Activated T-cell treated with anti-CD3 and anti-CD28 coated beads, Interleukin-2, amount 50 U/mL, for 4 hours (primary cell): ENCODE measurements at places on chromosomes 16 and 17. TPM values are rescaled to one million over a fixed set of nuclear protein-coding genes. Genes with fewer than 3 reads are reported as not detected.

DNA sequence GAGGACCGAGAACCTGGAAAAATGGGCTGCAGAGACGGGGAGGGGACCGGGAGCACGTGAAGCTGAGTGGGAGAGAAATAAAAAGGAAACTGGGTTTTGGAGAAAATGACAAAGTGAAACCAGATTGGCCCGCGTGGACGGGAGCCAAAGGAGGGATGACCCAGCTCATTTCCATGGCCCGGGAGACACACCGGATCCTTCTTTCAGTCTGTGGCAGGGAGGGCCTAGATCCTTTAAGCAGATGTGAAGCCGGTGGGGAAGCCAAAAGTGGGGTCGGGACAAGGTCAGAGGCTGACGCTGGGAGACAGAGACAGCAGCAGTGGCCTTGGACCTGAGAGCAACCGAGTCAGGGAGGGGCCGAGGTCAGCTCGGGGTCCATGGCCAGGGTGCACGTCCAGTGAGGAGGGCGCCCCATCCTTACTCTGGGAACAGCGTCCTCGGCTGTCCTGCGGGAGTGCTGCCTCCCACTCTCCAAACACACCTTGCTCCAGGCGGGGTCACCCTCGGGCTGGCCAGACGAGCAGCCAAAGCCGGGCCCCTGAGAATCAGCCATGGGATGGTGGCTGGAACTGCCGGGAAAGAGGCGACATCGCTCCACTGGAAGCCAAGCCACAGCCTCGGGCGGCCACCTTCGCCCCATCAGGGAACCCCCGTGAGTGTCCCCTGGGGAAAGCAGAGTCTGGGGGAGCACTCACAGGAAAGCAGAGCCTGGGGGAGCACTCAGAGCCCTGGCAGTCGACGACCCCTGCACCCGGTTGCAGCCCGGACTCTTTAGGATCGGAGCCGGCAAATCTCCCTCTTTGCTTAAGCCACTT lies 17.3 kb downstream of the CA5A start:
- no peak for DNase-seq

DNA sequence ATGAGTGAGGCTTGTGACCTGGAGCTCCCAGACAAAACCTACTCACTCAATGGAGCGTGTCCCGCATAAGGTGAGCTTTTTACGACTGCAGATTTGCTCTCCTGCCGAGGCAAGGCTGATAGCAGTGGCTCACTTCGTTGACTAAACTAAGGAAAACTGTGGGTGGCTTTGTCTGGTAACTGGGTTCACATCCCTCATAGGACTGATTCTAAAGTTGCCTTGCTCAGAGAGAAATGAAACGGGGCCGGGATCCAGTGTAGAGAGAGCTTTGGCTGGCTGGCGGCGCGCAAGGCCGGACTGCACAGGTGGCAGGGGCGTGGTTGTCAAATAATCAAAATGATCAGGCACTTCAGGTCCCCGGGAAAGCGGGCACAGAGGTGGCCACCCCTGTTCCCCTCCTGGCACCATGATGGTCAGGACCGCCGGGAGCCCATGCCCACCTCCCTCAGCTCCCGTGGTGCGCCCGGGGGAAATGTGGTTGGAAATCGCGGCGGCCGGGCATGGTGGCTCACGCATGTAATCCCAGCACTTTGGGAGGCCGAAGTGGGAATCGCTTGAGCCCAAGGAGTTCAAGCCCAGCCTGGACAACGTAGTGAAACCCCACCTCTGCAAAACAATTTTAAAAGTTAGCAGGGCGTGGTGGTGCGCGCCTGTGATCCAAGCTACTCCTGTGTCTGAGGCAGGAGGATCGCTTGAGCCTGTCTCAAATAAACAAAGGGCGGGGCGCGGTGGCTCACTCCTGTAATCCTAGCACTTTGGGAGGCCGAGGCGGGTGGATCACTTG lies 26.6 kb upstream of the OR1F1 start:
- no peak for DNase-seq

GRCh38 chr17:78408476-78409050 lies 30.1 kb downstream of the PGS1 start:
- DNase-seq: no peak

DNA sequence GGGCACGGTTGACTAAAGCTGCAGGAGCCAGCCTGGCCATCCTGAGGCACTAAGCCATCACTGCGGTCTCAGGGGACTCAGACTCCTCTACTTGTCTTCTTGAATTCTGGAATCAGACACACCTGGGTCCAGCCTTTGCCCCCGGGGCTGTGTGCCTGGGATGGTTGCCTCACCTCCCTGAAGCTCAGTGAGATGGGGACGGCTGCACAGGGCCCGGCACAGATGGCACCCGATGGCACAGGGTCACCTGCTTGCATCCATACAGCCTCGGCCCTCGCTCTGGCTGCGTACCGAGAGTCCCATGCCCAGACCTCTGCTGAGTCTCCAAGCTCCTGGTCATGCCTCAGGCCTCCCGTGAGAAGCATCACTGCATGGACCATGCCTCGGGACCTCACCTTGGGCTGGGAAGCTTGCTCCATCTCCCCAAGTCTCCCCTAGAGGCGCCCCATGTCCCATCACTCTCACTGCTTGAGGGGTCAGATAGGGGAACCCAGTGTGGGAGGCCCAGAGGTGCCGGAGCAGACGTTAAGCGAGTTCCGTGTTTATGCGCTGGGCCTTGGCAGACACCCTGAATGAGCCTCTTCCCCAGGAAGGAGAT lies 316.3 kb downstream of the SEC14L1 start:
- DNase-seq: no peak

DNA sequence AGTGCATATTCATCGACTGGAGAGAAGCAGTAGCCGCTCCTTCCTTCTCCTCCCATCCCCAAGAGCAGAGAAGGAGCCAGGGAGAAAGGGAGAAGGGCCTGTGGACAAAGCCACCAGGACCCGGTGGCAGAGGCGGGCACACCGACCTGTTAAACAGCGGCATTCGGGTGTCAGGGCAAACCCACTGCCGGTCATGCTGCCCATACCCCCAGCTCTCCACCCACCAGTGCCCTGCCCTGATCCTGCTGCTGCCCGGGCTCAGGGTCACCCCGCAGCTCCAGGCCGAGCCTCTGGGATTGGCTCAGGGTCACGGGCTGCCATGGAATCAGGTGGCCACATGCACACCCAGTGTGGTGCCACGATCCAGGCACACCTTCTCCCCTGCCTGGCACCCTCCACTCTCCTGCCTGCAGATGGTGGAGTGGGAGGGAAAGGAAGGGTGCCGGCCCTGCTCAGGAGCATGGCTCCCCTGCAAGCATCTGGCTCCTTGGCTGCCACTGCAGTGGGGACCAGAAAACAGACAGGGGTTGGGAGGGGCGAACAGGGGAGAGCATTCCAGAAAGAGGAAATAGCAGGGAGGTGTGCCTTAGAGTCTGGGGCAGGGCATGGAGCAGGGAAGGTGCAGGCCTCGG lies 18.3 kb upstream of the RASD1 start:
- DNase-seq: no peak

GRCh38 chr17:73356561-73357170 lies 44.9 kb upstream of the CDC42EP4 start:
- no peak for DNase-seq

GRCh38 chr17:59746849-59747445 lies 39.5 kb downstream of the VMP1 start:
- DNase-seq: no peak

GRCh38 chr17:3865176-3865575 lies 19.1 kb upstream of the NCBP3 start:
- DNase-seq: no peak

DNA sequence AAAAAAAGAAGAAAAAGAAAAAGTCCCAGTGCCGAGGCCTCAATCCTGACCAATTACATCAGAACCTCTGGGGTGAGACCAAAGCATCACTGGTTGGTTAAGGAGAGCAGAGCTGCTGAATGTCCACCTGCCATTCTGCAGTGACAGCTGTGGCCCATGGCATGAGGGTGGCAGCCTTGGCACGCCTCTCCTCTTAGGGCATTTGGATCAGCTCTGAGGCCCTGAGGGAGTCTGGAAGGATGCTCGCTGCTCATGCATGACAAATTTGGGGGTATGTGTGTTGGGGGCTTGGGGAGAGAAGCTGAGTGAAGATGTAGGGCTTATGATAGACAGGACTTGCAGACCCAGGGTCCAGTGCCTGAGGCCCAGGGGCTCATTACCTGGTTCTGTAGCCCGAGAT lies 26.3 kb downstream of the MYLK3 start:
- DNase-seq: no peak

DNA sequence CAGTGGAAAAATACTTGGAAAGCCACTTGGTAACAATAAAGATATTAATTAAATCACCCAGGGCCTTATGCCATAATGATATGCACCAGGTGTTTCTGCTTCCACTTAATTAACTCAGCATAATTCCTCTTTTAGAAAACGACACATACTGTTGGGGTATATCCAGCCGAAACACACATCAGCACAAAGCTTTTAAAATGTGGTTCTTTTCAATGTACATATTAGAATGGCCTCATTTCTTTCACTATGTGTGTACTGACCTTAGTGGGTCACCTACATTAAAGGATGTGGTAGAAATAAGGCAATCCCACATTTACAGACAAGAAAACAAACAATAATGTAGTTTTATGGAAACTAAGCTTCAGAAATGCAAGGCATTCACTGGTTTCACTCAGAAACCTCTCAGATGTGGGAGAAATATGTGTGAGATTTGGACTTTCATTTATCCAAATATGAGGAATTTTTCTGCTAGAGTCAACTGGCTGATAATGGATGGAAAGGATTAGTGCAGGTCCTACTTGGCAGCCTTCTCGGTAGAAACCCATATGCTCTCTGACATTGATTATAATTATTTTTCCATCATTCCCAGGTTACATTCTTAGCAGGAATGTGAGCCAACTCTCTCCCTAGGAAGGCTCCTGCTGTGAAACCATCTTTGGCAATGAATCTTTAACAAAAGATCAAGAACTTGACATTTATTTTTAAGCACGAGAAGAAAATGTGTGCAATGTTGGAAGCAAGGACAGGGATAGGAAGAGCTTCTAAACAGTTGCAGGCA lies 66.7 kb upstream of the DHX40 start:
- no peak for DNase-seq

- DNase-seq: no peak
These were observed 365.6 kb downstream of the SLC39A11 start for GRCh38 chr17:72726936-72727335.

DNA sequence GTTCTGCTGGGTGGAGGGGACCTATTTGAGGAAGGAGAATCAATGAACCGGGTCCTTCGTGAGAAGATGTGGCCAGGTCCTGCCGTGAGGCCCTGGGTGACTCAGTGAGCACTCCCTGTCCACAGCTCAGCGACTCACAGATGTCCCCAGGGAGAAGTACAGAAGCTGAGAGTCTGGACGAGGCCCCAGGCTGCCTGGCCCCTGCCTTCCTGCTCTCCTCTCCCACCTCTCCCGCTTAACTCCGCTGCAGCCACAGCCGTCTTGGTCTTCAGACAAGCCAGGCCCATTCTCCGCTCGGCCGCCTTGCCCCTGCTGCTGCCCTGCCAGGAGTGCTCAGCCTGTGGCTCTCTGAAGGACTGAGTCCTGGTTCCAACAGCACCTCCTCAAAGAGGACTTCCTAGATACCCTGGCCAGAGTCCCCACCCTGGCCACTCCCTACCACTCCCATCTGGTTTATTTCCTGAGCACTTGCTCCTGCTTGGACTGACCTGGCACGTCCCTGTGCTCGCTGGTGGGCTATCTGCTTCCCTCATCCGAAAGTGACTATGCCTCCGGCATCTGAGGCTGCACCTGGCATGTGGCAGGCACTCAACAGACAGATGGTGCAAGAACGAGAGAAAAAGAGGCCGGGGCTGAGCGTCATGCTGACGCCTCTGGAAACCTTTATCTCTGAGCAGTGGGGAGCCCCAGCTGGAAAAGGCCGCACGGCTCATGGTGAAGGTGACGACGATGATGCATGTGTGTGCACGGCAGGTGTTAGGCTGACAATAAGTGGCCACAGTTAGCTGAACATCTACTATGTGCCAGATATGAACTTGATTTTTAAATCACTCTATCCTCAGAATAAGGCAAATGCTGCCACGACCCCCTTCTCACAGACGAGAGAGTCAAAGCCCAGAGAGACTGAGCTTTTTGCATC lies 9.2 kb upstream of the TNFRSF13B start:
- DNase-seq: no peak

DNA sequence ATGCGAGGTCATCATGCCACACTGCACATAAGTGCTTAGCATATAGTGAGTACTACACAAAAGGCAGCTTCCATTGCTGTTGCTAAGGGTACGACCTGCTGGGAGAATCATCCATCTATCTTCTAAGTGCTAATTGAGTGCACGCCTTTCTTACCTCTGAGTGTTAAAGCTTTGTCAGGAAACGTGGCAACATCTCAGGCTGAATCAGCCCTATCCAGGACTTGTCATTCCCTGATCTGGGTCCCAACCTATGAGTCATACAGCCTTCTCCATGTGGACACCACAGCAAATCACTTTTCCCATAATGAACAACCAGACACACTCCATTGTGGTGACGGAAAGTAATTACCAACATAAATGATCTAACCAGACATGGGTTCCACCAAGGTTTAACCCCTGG lies 201.1 kb upstream of the MAF start:
- no peak for DNase-seq

DNA sequence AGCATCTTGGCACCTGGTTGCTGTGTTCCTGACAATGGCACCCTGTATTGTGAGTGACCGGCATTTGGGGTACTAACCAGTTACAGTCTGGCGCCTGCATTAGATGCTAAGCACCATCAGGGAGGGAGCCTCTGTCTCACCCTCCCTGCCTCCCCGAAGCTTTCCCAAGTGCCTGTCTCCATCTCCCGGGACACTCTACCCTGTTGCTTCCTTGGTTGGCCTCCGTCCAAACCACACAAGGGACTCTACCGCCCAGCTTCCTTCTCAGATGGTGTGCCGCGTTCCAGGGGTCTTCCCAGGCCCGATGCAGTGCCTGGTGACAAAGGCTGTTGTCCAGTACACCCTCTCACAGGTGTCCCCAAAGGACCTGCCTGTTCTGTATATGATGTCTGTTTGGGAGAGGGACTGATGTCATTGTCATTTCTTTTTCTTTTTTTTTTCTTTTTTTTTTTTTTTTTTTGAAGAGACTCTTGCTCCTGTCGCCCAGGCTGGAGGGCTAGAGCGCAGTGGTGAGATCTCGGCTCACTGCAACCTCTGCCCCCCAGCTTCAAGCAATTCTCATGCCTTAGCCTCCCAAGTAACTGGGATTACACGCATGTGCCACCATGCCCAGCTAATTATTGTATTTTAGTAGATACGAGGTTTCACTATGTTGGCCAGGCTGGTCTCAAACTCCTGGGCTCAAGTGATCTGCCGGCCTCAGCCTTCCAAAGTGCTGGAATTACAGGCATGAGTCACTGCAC lies 6.7 kb downstream of the SNN start:
- DNase-seq: no peak

Gene PPP4C
- 147 TPM for total RNA-seq

Gene HSD17B2
- total RNA-seq: not detected

Gene IL32
- 585 TPM for total RNA-seq

Gene FZD2
- not detected for total RNA-seq

Gene CALB2
- total RNA-seq: not detected

Gene ELMO3
- total RNA-seq: 5.1 TPM

Gene NOD2
- total RNA-seq: 6.2 TPM

Gene NSMCE1
- total RNA-seq: 111 TPM

Gene MIF4GD
- total RNA-seq: 39.8 TPM

Gene TEKT1
- total RNA-seq: not detected

Gene CRHR1
- not detected for total RNA-seq
